ENCODE measurements at places on chromosomes 7 and 10.

- no peak for DNase-seq
Measured at GRCh38 chr10:109393425-109393824, 529.9 kb downstream of the XPNPEP1 start.

DNA sequence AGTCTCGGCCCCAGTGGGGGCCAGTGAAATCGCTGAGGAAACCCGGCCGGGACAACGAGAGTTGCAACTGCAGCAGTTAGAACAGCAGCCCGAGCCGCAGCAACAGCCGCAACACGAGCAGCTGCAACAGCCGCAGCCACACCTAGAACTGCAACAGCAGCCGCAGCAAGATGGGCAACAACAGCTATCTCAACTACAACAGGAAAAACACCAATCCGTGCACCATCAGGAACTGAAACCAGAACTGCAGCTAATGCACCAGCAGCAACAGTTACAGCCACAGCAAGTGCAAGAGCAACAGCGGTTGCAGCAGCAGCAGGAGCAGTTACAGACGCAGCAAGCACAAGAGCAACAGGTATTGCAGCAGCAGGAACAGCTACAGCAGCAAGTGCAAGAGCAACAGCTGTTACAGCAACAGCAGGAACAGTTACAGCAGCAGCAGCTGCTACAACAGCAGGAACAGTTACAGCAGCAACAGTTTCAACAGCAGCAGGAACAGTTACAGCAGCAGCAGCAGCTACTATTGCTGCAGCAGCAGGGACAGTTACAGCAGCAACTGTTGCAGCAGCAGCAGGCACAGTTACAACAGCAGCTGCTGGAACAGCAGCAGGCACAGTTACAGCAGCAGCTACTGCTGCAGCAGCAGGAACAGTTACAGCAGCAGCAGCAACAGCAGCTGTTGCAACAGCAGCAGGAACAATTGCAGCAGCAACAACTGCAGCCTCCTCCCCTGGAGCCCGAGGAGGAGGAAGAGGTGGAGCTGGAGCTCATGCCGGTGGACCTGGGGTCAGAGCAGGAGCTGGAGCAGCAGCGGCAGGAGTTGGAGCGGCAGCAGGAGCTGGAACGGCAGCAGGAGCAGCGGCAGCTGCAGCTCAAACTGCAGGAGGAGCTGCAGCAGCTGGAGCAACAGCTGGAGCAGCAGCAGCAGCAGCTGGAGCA lies 6.1 kb downstream of the ZNF853 start:
- DNase-seq: no peak

DNA sequence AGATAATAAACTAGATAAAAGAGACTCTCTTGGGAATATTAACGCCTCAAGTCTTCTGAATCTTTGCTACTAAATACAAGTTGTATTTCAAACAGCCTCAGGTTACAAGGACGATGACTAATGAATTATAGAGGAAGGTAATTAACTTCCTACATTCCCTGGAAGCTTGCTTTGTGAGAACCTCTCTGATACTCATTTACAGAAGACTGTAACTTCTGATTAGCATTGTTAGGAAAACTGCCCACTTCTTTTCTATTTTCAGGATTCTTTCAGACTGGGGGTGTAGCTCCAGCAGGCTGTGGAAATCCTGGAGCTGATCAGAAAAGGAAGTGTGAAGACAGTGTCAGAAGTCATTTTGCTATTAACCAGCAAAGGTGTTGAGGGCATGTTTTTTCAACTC lies 316.7 kb upstream of the NPSR1 start:
- DNase-seq: no peak

DNA sequence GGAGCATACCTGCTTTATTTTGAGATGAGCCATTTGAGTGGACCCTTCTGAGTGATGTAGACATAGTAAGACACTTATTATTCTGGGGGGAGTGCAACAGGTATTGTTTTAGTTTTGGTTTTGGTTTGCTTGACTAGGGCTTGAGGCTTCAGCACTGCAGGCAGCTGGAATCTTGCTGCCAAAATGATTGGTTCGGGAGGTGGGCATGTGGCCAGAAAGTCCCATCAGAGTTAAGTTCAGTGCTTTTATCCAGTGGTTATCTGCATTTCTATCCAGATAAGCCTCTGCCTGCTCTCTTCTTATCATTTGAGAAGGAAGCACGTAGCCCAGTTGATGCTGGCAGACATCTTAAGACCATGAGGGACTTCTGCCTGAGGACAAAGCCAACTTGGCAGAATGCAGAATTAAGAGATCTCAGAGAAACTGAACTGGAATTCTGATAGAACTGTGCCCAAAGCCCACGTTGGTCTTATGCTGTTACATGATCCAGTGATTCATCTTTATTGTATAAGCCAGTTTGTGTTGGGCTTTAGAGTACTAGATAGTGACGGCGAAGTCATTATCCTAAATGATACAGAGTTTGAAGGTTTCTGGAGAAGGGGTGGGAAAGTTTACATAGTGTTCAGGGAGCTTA lies 9.6 kb upstream of the JAZF1 start:
- no peak for DNase-seq

GRCh38 chr10:106557053-106557452 lies 607.5 kb downstream of the SORCS1 start:
- peak; percentile 45 for DNase-seq

DNA sequence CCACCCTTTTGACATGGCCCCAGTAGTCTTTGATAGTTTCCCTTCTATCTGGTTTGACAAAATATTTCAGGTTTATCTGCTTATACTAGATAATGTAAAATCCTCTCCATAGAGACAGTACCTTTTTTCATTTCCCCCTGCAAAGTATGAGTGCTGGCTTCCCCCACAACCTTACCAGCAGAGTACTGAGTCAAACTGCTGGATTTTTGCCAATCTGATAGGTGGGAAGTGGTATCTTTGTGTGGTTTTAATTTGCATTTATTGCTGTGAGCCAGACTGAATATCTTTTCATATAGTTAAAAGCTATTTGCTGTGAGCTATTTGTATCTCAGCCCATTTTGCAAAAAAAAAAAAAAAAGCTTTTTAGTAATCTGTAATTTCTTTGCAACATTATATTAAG lies 32.1 kb upstream of the HECTD2 start:
- no peak for DNase-seq

GRCh38 chr7:101933688-101934121 lies 116.3 kb downstream of the CUX1 start:
- DNase-seq: no peak

DNA sequence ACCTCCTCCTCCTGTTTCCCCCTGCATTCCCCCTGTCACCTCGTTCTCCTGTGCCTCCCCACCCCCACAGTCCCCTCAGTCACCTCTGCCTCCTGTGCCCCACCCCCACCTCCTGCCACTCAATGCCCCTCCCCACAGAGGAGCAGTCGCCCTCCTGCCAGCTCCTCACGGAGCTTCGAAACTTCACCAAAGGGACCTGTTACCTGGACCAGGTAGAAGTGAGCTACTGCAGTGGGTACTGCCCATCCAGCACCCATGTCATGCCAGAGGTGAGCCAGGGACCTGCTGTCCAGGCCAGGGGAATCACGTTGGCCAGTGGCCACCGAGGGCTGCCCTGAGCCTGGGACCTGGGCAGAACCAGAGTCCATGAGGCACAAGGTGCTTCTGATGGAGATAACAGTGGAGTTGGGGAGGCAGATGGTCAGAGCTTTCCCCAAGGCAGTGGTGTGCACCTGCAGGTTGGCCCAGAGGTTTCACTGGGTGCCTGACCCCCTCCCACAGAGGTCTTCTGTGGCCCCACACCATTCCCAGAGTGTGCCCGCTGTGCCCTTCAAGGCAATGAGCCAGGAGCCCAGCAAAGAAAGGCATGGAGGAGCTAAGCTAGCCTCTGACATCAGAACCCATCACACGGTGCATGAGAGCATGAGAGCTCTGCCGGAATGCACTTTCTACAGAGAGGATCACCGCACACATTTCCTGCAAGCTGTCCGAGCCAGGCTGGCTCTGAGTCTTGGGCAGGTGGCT lies 7.0 kb upstream of the ZNF862 start:
- DNase-seq: no peak

GRCh38 chr10:95626500-95626899 lies 30.0 kb downstream of the ALDH18A1 start:
- DNase-seq: no peak

All from AG04449 (cell line).